ENCODE measurements at places on chromosomes 7 and 10. TPM values are rescaled to one million over a fixed set of nuclear protein-coding genes. Genes with fewer than 3 reads are reported as not detected.
A peak's percentile ranks its signal among the peaks of the same experiment; 100 is the strongest.

- no peak overlapping the region for H3K27ac ChIP-seq
- H3K4me3 ChIP-seq, result no peak overlapping the region
- DNase-seq, result no peak
- peaks cover 2% of the 10 kb centered on the region for H3K36me3 ChIP-seq
These were observed 4.0 kb upstream of the LEP start for GRCh38 chr7:128236924-128237586.

- H3K27ac ChIP-seq, result no peak overlapping the region
- no peaks in the 10 kb centered on the region for H3K4me1 ChIP-seq
- DNase-seq, result no peak
- H3K27me3 ChIP-seq, result peaks cover 7% of the 10 kb centered on the region
- no peak overlapping the region for H3K4me3 ChIP-seq
These were observed 35.5 kb downstream of the GPRIN2 start for GRCh38 chr10:46520941-46521340.

- H3K36me3 ChIP-seq, result no peaks in the 10 kb centered on the region
- no peak for DNase-seq
- H3K4me3 ChIP-seq, result peak overlapping the region; percentile 98
- peak overlapping the region; percentile 93 for H3K27ac ChIP-seq
These were observed 866 bp upstream of the SFMBT2 start for GRCh38 chr10:7411671-7412128.

- H3K36me3 ChIP-seq, result no peaks in the 10 kb centered on the region
- no peaks in the 10 kb centered on the region for H3K4me1 ChIP-seq
- peaks cover 4% of the 10 kb centered on the region for H3K27me3 ChIP-seq
- no peak overlapping the region for H3K4me3 ChIP-seq
- no peak for DNase-seq
- no peak overlapping the region for H3K27ac ChIP-seq
These were observed 395.8 kb upstream of the PHF14 start for GRCh38 chr7:10577866-10578374.

DNA sequence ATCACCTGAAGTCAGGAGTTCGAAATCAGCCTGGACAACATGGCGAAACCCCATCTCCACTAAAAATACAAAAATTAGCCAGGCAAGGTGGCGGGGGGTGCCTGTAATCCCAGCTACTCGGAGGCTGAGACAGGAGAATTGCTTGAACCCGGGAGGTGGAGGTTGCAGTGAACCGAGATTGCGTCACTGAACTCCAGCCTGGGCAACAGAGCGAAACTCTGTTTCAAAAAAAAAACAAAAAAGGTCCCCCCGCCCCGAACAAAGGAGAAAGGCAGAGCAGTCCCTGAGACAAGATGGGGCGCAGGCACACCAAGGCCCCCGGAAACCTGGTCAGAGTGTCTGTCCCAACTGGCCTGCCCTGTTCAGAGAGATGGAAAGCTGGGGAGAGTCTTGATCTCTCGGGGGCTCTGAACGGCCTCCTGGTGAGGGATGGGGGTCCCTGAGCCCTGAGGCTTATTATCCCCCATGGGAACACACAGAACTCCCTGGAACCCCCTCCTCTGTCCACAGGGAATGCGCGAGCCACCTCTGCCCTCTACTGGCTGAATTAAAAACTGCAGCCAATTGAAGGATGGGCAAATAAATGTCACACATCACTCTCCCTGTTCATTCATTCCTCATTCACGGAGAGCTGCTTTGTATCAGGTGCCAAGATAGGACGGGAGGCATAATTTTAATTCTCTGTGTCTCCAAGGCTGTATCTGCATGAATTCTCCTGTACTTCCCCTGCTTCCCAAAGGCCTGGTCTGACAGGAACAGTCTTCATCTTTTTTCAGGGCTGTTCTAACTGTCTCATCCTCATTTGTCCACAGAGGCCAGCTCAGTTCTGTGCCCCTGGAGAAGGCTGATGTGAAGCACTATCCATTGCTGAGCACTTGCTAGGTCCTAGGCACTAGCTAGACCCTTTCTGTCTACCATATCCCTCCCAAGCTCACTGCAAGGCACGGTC is 28.9 kb downstream of the MAT1A start:
- no peak overlapping the region for H3K27ac ChIP-seq
- H3K27me3 ChIP-seq, result peaks cover 42% of the 10 kb centered on the region
- DNase-seq, result no peak
- H3K4me1 ChIP-seq, result peaks cover 4% of the 10 kb centered on the region
- peaks cover 5% of the 10 kb centered on the region for H3K36me3 ChIP-seq

DNA sequence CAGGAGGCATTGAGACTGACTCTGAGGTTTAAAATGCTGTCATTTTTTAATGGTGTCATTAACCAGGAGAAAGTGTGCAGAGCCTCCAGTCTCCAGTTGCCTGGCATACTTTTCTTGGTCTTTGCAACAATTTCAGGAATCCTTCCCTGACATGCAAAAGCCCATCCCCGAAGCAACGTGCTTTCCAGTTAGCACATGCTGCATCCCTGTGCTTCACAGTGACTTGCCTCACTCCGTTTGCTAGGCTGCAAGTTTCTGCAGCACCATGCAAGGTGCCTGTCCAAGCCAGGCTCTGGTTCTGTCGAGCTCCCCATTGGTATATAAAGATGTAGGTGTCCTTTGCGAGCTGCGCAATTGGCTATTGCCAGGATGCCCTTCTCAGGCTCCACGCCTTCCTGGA is 135.0 kb downstream of the GALNT17 start:
- no peak overlapping the region for H3K4me3 ChIP-seq
- H3K27ac ChIP-seq, result no peak overlapping the region
- H3K36me3 ChIP-seq, result no peaks in the 10 kb centered on the region

The FGFBP3 gene
- total RNA-seq, result 1.8 TPM

The OAT gene
- 27.1 TPM for total RNA-seq

The ARHGEF35 gene
- not detected for total RNA-seq

- H3K4me3 ChIP-seq, result no peak overlapping the region
- H3K27me3 ChIP-seq, result no peaks in the 10 kb centered on the region
- H3K4me1 ChIP-seq, result peaks cover 15% of the 10 kb centered on the region
- peaks cover 2% of the 10 kb centered on the region for H3K36me3 ChIP-seq
- H3K27ac ChIP-seq, result no peak overlapping the region
- DNase-seq, result no peak
These were observed 66.0 kb upstream of the FOXK1 start for GRCh38 chr7:4616116-4616515.

Data from T-helper 17 cell (primary cell).